ENCODE measurements at places on chromosomes 6 and 20. TPM values are rescaled to one million over a fixed set of nuclear protein-coding genes. Genes with fewer than 3 reads are reported as not detected.

The THBS2 gene
- total RNA-seq, result not detected

The PRICKLE4 gene
- not detected for total RNA-seq

The SAMD3 gene
- 62.3 TPM for total RNA-seq

The LPIN3 gene
- total RNA-seq, result 0.83 TPM

All from activated naive CD4-positive, alpha-beta T cell treated with anti-CD3 and anti-CD28 coated beads, Interleukin-2, amount 10 ng/mL, durations not matched to agents 5 hours and 36 hours (primary cell).